ENCODE measurements at places on chromosomes 16 and 17. TPM values are rescaled to one million over a fixed set of nuclear protein-coding genes. Genes with fewer than 3 reads are reported as not detected.

The CNTNAP1 gene
- 6.7 TPM for polyA plus RNA-seq

The PDILT gene
- not detected for polyA plus RNA-seq

The CEMP1 gene
- polyA plus RNA-seq, result 4.9 TPM

- DNase-seq, result no peak
These were observed 157.0 kb downstream of the COPRS start for GRCh38 chr17:31702041-31702440.

DNA sequence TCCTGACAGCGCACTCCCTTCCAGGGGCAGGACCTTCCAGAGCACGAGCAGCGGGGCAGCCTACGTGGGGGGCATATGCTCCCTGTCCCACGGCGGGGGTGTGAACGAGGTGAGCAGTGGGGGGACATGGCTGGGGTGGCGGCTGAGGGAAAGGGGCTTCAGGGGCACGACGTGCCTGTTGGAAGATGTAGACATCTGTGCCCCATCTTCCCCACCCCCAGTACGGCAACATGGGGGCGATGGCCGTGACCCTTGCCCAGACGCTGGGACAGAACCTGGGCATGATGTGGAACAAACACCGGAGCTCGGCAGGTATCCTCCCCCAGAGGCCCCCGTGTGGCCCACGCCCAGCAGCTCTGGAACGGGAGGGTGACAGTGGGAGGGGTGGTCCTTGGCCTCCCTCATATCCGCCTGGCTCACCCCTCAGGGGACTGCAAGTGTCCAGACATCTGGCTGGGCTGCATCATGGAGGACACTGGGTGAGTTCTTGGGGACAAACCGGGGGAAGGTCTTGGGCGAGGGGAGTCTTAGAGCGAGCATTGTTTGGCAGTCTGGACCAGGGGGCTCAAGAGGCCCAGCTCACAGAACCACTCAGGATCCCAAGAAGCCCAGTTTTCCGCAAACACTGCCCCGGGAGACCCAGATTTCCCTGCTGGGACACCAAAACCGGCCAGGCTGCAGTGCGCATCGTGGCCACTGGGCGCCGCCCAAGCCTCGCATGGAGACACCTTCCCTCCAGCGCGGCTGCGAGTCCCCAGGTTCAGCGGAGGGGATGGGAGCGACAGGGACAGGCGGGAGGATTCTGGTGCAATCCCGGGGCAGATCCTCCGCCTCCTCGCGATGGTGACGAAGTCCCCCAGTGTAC is 15.7 kb downstream of the ADAM11 start:
- DNase-seq, result peak; percentile 43

- no peak for DNase-seq
These were observed 13.6 kb downstream of the COX4I1 start for GRCh38 chr16:85812811-85813700.

DNA sequence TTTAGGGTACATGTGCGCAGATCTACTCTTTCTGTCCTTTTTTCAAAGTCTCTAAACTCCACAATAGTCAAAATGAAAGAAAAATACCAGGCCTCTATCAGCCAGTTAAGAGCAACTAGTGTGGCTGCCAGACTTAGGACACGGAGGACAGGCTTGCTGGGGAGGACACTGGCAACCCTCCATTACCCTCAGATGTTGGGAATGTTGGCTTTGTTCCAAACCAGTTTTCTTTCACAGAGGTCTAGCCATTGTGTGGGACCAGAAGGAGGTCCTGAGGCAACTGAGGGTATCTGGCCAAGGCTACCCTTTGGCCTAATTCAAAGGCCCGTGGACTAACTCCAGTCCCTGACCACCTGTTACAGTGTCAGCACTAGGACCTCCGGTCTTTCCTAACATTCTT is 51.2 kb upstream of the MED9 start:
- DNase-seq, result no peak

GRCh38 chr16:67174706-67175231 is 4.4 kb downstream of the NOL3 start:
- no peak for DNase-seq

DNA sequence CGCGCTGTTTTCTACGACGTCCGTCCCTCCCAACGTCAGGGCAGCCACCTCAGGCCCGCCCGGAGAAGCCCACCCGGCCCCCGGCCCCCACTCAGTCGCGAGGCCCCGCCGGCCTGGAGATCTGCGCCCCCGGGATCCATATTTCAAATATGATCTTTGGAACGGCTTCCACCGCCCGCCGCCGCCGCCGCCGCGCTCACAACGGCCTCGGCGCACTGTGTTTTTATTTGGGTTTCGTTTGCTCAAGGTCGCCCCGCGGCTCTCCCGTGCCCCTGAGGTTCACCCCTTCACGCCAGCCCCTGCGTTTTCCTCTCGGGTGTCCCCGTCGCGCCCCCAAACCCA is 4.2 kb upstream of the CBX4 start:
- no peak for DNase-seq

DNA sequence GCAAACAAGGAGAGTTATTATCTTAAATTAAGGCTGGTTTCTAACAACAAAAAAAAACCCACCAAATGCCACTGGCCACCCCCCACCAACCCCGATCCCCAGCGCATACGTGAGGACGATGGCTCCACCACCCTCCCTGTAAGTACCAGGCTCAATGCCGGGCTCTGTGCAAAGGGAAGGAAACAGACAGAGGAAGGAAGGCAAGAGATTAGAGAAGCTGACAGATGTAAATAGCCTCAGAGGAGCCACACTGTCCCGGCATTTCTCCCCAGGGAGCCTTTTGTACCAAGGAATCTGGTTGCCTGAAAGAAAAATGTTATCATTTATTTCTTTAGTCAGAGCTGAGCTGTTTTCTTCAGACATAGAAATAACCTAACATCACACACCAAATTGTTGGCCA is 13.1 kb downstream of the SOST start:
- no peak for DNase-seq

DNA sequence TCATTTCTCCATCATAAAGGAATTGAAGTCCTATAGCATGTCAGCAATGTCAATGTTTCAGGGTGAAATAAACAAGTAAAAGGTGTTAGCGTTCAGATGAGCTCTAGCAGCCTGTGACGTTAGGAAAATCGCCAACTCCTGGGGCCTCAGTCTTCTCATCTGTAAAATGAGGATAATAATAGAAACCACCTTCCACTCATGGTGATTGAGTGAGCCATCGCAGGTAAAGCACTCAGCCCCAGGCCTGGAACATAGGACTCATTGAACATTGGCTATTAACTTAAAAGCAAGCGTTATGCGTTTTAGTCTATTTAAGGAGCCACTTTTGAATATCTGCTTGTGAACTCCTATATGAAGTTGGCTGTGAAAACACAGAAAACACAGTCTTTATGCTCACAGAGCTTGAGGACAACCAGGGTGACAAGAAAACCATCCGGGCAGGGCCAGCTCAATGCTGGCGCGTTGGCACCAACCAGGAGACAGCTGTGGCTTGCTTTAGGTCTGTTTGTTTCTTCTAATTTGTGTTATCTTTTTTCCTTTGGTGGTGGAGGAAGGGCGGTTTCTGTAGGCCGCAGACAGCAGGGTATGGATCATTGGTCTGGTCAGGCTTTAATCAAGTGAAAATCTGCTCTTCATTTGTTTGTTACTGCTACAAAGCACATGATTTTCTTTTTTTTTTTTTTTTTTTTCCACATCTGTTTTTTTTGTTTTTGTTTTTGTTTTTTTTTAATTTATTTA is 35.7 kb upstream of the MED9 start:
- DNase-seq, result no peak

- no peak for DNase-seq
These were observed 1.3 kb upstream of the MPG start for GRCh38 chr16:76535-77272.

DNA sequence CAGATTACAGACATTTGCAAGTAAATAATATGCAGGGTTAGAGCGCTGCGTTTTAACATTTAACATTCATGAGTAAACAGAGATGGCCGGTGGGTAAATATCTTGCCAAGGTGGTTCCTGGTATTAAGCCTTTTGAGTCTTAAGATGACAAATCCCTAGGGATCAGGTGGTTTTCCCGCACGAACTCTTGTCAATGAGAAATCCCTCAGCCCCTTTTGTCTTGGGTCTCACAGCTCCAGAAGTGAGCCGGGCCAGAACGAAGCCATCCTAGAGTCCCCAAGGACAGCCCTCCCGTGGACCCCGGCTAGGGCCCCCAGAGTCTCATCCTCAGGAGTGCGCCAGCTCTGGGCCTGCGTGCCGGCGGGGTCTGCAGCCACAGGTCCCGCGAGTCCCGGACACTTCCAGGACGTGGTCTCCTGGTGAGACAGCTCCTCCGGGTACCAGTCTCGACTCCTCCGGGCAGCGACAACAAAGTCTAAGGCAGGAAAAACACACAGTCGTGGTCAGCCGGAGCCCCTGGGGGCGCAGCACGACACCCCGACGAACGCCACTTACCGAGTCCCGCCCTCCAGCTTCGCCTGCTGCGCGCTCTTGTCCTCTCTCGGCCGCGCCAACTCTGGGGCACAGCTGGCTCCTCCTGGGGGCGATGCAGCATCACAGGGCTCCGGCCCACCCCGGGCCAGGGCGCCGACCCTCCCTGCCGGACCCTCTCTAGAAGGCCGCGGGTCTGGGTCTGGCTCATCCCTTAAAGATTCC is 13.3 kb downstream of the MIS12 start:
- no peak for DNase-seq

DNA sequence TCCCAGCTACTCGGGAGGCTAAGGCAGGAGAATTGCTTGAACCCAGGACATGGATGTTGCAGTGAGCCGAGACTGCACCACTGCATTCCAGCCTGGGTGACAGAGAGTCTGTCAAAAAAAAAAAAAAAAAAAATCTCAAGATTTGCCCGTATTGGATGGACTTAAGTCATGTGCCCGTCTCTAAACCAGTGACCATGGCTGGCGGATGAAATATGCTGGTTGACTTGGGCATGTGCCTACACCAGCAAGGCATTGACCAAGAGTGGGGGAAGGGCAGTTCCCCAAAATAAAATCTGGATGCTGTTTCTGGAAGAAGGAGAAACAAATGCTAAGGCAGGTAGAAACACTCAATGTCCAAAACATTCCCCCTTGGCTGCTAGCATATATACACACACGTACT is 21.5 kb upstream of the COL1A1 start:
- no peak for DNase-seq

DNA sequence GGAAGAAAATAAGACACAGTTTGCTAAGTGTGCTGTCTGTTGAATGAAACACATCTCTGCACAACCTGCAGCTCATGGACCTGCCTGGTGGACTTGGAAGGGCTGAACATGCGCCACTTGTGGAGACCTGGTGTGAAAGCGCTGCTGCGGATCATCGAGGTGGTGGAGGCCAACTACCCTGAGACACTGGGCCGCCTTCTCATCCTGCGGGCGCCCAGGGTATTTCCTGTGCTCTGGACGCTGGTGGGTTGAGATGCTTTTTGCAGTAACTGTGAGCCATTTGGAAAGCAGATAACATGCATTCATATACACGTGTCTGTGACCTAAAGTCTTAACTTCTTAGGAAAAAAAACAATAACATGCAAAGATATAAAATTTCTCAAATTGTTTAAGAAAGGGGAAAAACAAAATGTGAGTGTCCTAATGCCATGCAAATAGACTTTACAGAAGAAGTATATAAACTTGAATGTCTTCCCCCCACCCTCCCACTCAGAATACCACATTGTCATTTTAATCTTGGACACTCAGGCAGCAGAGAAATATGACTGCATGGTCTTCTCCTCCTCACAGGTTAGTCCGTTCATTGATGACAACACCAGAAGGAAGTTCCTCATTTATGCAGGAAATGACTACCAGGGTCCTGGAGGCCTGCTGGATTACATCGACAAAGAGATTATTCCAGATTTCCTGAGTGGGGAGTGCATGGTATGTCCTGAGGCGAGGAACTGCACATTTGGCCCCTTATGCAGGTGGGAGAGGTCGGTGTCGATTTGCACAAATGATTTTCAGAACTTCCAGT is 65.6 kb downstream of the SEC14L1 start:
- DNase-seq, result no peak

GRCh38 chr17:48555258-48556228 is 10.6 kb upstream of the HOXB2 start:
- DNase-seq, result no peak

DNA sequence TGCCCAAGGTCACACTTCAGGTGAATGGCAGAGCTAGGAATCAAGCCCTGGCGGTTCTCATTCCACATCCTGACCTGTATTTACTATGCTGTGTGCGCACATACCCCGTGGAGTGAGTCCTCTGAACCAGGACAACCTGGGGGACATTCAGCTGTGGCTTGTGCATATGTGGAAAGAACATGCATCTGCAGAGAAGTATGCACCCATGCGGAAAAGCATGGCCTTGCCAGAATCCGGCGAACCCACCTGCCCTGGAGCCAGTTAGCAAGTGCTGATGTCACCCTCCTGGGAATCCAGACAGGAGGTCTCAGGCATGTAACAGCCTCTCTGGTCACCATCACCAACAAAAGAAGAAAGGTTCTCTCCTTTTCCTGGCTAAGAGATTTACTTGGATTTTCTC is 1.9 kb downstream of the RASL10B start:
- DNase-seq, result no peak

- no peak for DNase-seq
These were observed 25.1 kb downstream of the SALL1 start for GRCh38 chr16:51125992-51126391.

GRCh38 chr17:14950686-14951085 is 314.4 kb downstream of the PMP22 start:
- DNase-seq, result no peak

DNA sequence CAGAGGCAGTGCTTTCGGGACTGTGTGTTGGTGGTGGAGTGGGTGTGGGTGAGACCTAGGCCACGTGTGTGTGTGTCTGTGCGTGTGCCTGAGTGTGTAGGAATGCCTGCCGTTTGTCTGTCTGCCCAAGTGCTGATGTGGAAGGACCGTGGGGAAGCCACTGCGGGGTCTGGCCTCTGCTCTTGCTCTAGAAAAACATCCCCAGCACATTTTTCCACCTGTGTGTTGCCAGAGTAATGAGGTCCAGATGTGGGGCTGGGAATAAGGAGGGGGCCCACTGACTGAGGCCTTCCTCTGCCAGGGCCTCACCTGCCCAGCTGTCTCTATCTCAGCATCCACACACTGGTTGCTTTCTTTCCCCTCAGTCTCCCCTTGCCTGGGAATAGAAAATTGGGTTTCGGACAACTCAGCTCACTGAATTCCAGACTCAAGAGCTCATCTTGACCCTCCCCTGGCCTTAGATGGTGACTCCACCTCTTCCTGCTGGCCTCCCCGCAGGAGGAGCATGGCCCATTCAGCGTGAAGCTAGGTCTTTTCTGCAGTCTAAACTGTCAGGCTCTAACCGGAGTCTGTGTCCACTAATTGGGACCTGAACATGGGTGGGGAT is 7.6 kb downstream of the SGCA start:
- DNase-seq, result no peak

DNA sequence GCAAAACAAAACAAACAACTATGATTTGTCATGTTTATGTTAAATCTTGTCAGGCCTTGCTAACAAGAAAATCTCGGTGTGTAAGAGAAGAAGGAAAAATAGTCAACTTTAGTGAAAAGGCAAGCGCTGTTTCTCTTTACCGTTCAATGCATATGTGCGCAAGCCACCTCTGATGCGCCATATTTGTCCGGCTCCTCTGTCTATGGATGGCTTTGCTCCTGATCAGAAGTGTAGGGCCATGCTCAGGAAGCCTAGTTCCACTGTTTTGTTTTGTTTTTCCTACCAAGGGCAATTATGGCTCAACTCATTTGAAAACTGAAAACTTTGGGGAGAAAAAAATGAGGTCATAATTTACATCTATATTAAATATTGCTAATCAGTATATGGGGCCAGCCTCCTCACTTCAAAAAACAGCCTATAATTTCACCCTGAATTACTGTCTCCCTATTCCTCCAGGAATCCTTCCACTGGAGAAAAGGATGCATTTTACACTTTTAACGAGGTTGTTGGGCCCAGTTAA is 4.5 kb downstream of the MAF start:
- DNase-seq, result no peak

GRCh38 chr17:42667088-42667951 is 8.2 kb downstream of the TUBG2 start:
- DNase-seq, result no peak

Measured in renal cortex interstitium (tissue), 15 donors.